Left lobe of liver (tissue), 2 donors: ENCODE measurements at places on chromosomes 6 and 20.
A peak's percentile ranks its signal among the peaks of the same experiment; 100 is the strongest.

DNA sequence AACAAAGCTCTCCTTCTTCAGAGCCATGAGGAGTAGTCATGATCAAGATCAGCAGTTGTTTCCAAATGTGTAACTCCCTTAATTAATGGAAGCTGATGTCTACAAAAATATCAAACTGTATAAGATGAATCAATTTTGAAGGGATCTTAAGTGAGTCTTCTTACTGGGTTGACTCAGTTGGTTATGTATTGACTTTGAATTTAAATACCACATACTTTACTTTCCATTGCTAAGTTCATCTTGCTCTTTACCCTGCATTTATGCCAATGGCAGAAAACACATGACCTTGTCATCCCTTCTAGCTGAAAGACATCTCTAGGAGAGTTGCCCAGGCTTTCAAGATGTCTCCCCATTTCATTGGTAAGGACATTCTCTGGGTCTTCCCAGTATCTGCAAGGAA lies 123.2 kb upstream of the STMND1 start:
- no peak for DNase-seq

DNA sequence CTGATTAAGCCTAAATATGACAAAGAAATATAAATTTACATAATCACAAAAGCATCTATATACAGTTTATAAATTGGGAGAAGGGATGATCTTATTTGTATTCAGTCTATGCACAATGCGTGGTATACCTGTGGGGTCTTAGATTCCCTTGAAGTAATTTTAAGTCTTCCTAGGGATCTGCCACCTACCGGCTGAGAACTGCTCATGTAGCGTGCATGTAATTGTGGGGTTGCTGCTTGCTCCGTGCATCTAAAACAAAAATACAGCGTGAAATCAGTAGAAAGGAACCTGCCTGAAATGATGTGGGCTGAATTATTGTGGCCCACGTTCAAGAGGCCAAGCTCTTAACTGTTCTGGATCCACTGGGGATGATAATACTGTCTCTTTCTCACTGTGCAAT lies 187.3 kb downstream of the MBOAT1 start:
- no peak for DNase-seq

GRCh38 chr6:119077643-119078375 lies 655 bp downstream of the FAM184A start:
- peak; percentile 62 for DNase-seq

DNA sequence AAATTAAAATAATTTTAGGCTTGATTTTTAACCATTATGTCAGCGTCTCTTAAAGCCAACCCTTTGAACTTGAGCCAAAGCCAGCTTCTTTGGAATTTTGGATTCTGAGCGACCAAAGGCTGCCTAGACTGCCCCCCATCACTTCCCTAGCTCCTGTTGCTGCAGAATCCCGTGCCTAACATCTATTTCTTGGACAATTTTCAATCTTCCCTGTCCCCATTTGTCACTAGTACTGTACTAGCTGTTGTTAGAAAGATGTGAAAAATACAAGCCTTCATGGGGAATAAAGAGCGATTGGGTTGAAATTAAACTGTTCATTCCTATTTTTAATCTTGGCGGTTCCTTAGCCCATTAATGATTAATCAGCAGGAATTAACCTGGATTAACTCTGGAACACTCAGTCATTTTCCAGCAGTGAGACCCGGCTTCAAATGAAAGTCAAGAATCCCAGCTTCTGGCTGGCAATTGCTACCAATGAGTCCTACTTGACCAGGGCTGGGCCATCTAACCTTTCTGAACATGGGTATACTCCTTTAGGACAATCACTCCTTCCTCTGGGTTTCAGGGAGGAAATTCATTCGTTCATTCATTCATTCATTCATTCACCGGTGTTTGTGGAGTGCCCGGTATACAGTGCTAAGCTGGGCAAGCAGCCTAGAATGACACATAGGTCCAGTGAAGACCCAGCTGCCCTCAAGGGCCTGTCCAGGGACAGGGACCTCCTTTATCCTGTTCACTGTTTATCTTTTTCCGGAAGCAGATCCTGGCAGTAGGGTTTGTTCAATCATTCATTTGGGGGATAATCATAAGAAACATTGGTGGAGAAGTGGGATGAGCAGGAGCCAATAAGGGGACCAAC lies 1.4 kb upstream of the RRBP1 start:
- no peak for DNase-seq

DNA sequence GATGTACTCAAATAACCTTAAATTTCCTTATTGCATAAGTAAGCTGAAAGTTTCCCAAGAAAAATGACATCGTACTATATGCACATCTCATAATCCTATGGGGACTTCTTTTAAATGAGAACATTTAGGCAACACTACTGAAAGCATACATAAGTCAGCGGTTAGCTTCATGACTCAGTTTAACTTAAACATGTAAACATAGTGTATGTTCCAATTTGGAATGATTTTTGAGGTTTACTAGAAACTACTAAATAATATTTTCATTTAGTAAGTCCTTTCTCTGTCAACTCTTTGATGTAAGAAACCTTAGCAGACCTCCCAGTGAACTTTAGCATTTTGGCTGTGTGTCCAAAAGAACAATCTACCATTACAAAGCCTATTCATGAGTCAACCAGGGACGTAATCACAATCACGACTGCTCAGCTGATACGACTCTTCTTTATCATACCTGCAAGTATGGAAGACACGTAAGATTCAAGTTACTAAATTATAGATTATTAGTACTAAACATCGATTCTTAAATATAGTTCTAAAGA lies 19.3 kb downstream of the HIVEP2 start:
- DNase-seq: no peak

DNA sequence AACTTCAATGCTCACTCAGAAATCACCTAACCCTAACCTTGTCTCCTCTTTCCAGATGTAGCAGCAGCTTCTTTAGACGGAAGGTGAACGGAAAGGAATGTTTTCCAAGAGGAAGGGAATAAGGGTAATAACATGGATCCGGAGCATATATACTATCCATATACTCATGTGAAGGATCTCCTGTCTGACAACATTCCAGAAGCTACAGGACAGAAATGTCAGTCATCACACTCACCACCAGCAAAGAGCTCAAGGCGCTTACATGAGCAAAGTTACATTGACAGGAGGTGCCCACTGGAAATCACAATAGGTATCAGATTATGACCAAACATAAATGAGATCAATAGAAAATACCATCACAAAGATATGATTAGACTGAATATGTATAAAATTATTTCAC lies 122.1 kb upstream of the CCDC28A start:
- no peak for DNase-seq

GRCh38 chr6:92719773-92720172 lies 699.6 kb downstream of the EPHA7 start:
- DNase-seq: no peak

DNA sequence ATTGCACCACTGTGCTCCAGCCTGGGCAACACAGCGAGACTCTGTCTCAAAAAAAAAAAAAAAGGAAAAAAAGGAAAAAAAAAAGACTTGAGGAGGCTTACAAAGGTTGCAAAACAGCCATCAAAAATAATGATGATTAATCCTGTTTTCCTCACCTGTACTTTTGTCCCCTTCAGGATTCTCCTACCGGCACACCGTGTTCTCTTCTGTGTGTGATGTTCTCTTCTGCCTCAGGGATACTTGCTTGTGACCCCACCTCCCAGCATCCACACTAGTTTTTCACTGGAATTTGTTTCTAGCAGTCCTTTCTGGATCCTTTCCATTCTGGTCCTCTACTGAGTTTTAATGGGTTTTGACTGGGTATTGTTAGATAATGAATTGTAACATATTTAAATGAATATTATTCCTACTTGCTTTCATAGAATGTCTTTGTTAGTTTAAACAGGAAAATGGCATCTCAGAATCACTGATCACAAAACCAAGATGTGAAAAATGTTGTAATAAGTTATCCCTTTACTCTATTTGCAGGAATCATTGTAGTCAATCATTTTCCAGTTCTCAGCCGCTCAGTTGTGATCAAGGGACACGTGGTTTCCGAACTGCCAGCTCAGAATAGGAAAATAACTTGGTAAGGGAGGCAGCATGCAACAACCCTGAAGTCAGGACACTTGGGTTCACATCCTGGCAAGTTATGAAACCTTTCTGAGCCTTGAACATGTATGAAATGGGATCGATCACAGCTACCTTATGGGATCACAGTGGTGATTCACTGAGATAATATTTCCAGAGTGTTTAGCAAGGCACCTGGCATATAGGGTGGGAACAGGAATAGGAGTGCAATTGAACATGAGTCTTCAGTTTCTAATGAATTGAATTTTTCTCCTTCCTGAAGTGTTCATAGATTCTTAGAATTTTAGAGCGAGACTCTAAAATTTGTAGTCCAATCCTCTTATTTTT lies 8.5 kb downstream of the C6orf89 start:
- no peak for DNase-seq

DNA sequence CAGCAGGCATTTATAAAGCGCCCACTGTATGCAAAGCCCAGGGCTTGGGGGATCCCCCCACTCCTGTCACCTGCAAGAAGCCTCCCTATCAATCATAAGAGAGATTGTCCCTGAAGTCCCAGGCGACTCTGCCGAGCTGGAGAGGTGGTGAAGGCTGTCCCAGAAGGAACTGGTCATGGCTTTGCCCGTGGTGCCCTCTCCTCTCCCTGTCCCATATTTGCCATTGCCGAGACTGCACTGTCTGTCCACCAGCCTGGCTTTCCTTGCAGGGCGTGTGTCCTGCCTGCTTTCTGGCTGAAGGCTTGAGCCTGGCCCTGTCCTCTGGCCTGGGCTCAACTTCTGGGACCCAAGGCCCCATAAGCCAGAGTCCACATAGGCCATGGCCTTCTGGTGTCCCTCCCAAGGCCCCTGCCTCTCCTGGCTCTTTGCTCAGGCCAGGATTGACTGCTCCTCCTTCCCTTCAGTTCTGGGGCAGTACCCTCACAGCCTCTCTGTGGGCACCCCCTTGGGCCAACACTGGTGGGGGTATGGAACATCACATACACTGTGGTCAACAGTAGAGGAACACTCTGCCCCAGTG lies 46.9 kb downstream of the CPXM1 start:
- DNase-seq: no peak

DNA sequence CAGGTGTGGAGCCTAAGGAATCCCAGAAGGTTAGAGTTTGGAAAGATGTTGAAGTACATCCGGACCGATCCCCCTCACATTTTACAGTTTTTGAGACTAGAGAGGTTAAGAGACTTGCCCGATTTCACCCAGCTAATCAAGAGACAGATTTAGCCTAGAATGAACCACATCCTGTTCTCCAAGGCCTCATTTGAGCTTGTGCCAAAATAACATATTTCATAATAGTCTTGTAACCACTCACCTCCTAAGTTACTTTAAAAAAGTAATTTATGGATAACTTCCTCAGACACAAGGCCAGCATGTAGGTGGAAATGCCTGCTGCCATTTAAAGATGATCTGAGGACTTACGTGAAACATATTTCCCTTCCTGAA lies 39.8 kb upstream of the ARHGAP18 start:
- DNase-seq: no peak

DNA sequence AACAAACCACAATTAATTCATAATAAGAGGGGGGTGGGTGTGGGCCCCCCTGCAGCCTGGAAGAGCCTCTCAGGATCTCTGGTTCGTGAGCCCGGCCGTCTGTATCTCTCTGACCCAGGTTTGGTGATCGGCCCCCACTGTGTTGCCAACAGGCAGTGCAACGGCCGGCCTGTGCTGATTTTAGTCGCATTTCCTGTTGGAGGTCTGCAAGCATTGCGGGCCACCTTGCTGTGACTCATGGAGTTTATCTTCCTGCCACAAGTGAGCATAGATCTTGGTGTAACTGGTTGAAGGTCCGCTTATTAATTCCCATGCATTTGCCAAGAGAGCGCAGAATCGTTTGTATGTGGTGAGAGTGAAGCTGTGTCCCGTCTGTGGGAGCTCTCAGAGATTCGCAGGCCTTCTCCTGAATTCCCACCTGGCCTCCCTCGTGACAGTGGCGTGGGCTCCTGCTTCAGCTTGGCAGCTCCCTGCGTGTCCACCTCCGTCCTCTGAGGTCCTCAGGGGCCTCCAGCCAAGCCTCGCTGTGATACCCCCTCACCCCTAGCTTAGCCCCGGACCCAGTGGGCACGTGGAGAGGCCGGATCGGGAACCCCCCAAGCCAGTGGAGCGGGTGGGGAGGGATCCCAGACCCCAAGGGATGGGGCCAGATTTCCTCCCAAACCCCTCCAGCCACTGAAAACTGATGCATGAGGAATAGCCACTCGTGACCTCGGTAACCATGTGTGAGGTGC lies 269.8 kb downstream of the CDH4 start:
- DNase-seq: no peak

GRCh38 chr20:35447082-35447789 lies 8.2 kb upstream of the CEP250 start:
- peak; percentile 87 for DNase-seq

GRCh38 chr6:155349129-155349528 lies 34.8 kb upstream of the TFB1M start:
- no peak for DNase-seq

GRCh38 chr6:85472744-85473143 lies 22.9 kb downstream of the NT5E start:
- DNase-seq: no peak

DNA sequence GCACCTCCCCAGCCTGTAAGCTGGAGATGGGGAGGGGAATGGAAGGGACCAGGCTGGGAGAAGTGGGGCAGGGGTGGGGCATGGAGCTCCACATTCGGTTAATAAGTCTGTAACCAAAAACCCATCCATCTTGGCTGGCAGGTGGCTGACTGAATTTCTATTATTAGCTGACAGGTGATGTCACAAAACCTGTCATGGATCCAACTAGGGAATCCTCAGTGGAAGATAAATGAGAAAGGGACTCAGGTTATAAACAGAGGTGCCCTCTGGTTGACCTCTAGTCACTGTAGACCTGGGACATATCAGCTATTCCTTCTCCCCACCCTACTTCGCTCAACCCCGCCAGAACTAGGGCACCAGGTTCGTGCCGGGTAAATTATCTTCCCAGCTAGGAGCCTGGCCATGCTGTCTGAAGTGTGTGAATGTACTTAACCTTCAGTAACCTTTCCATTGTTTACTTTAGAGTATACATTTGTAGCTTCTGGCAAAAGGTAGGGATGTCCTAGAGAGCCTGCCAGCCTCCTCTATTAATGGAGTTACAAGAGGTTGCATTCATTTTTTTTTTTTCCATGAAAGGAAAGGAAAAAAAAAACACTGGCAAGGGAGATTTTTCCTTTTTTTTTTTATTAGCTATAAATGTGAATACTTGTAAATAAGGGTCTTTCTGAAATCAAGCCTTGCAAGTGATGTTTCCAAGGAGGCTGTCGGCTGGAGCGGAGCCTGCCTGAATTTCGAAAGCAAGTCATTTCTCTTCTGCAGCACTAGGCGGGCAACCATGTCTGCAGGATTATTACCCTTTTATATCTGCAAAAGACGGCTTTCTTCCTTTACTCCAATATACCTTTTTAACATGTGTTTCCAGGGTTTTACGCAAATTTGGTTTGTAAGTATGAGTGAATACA lies 135.9 kb downstream of the TMEM242 start:
- no peak for DNase-seq

- no peak for DNase-seq
Measured at GRCh38 chr6:35777356-35778102, 1.1 kb downstream of the CLPSL2 start.

DNA sequence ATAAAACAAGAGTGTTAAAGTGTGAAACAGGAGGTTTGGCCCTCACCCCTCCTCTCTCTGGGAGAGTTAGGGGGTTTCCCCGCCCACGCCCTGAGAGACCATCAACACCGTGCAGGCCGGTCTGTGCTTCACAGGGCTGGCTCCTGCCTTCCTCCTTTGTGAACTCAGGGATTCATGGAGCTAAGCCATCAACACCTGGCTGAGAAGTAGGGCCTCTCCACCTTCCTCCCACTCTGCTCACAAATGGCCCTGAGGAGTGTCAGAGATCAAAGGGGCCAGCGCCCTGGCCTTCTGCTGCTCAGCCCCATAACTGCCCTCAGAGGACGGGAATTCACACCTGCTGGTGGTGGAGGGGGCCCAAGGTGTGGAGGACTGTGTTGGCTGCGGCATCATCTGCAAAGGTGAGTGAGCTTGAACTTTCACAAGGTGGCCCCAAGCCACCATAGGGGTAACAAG lies 88.6 kb downstream of the PSMB1 start:
- no peak for DNase-seq
